ENCODE measurements at places on chromosomes 3 and 15. TPM values are rescaled to one million over a fixed set of nuclear protein-coding genes. Genes with fewer than 3 reads are reported as not detected.
A peak's percentile ranks its signal among the peaks of the same experiment; 100 is the strongest.

DNA sequence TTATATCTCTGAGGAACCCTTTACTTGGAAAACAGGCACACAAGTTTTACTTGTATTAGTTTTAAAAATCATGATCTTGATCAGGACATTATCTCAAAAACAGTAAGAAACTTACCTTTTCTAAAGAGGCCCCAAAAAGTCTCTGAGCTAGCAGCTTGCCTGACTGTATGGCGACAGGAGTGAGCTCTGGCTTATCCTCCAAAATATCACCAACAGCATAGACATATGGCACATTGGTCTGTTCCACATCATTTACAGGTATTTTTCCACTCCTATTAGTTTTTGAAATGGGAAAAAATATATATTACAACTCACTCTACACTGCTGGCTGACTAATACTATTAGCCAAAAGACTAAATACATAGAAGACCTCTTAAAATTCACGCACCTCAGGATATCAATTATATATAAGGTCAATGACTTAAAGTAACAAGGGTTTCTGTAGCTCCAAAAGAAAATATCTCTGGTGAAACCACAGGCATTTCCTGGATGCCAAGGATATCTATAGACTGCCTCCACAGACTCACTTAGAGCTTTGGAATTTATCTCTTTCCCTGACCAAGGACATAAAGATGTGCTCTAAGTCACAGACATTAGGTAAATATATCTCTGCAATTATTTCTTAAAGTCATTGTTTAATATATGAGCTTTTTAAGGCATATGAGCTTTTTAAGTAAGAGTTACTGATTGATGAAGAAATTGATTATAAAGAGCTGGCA lies 33.1 kb downstream of the TXNRD3 start:
- DNase-seq = peak; percentile 20

- no peak for DNase-seq
These were observed 131.6 kb downstream of the C3orf70 start for GRCh38 chr3:185021256-185021655.

GRCh38 chr3:23829242-23829934 lies 23.6 kb downstream of the UBE2E1 start:
- no peak for DNase-seq

DNA sequence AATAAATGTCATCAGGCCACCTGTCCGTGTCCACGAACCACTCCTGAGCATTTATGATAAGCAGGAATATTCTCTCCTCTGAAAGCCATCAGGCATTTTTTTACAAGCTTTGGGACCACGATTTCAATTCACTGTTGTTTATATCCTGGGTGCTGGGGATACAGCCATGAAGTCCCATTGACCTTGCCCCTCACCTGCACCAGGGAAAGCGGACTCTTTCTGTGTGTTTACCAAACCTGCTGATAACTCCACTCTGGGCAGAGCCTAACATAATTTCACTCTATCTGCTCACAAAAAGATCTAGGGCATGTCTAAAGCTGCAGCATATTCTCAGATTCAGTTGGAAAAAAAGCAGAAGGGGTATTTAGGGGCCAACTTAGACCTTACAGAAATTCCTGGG lies 4.8 kb downstream of the DNASE1L3 start:
- DNase-seq = no peak

- DNase-seq = no peak
These were observed 283.9 kb downstream of the RORA start for GRCh38 chr15:60945196-60945595.

The LRRK1 gene
- 11.8 TPM for total RNA-seq

The TNFAIP8L3 gene
- 3.6 TPM for total RNA-seq

The MORC1 gene
- total RNA-seq = not detected

DNA sequence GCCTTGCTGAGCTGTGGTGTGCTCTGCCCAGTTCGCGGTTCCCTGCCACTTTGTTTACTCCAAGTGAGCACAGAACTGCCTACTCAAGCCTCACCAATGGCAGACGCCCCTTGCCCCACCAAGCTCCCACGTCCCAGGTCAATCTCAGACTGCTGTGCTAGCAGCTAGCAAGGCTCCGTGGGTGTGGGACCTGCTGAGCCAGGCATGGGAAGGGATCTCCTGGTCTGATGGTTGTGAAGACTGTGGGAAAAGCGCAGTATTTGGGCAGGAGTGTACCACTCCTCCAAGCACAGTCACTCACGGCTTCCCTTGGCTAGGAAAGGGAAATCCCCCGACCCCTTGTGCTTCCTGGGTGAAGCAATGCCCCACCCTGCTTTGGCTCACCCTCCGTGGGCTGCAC lies 45.0 kb downstream of the SLC12A6 start:
- DNase-seq = no peak

DNA sequence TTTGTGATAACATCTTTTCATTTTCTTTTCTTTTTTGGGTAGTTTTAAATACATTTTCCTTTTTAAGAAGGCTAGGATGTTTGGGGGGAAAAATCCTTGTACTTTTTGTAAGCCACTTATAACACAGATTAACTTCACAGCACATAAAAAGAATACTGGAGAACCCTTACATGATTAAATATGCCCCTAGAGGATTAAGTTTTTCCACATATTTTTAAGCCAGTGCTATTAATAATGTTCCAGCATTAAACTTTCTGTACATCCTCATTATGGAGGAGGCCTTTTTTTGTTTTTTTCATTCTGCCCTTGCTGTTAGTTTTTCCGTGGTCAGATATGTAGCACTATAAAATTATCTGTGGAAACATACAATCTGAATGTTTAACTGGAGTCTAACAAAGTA lies 147.9 kb downstream of the ATG7 start:
- no peak for DNase-seq

DNA sequence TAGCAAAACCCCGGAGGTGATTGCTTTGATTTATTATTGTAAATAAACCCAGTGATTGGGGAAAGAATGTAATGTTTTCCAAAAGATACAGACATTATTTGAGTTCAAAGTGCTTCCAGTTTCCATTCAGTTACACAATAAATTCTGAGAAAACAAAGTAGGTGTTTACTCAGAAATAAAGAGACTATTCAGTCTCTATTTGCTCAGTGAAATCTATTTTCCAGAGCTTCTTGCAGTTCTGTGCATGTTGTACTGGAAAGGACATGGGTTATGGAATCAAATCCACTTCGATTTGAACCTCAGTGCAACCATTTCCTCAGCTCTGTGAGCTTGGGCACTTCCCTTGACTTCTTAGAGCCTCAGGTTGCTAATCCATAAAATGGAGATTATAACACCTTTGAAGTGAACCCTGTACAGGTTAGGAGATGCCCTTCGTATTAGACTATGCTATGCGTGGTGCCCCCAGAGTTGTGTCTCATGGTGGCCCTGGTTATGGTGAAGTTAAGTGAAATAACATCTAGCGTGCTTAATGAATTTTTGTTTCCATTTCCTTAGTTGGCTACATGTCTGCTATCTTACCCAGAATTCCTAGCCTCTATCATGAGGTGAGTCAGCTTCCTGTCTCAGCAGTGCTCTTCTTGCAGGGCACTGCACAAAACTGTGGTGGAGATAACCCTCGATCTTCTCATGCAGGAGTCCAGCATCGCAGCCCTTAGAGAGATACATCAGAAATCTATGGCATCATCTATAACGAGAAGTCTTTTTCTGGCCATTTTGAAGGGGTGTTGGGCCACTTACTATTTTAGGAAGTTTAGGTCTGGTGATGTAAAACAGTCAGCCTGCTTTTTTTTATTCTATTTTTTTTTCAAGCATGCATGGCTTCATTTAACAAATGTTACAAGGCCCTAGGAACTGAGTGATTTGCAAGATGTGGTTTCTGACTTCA lies 97.7 kb downstream of the RPL39L start:
- DNase-seq = no peak

The CEP19 gene
- total RNA-seq = 1.7 TPM

- DNase-seq = peak; percentile 30
These were observed 118.8 kb upstream of the DAZL start for GRCh38 chr3:16723978-16724377.

- no peak for DNase-seq
These were observed 687.0 kb downstream of the NTRK3 start for GRCh38 chr15:87569581-87569980.

The CIB2 gene
- total RNA-seq = 5.4 TPM

GRCh38 chr15:50778086-50778485 lies 12.6 kb upstream of the SPPL2A start:
- DNase-seq = no peak

DNA sequence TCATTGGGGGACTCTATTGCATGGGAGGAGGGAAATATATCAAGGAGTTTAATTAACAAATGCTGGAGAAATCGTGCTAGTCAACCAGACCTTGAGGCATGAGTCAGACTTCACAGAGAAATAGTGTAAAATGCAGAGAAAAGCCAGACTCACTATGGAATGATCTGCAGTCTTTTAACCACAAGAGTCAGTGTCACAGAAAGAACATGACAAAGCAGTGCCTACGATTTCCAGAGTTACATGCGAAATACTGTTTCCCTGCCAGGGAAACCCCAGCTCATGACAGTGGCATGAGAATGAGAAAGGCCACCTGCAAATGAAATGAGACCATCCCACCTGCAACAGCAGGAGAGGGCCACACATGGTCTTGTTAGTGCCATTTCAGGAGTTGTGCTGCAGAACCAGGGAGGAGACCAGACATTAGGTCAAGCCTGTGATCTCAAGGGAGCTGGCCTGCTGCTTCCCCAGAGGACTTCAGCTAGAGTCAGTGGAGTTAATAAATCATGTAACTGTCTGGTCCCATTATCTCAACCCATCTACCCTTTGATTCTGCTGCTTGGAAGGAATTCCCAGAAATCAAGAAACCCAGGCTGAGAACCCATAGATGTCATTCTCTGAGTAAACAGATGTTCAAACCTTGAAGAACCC lies 79.0 kb downstream of the ERC2 start:
- no peak for DNase-seq

DNA sequence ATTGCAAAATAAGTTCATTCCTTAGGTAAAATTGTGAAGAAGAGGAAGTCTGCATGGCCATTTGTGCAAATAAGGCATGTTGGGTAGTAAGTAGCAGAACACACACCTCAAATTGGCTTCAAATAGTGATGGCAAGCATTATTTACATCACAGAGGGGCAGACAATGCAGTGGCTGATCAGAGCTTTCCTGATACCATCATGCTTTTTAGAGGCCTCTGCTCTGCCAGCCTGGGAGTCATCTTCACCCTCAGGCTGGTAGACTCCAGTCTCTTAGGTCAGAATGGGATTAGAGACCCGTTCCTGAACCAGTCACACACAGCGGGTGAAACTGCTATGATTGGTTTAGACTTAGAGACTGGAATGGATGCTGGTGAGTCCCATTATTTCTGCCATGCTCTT lies 396.0 kb upstream of the MCTP2 start:
- no peak for DNase-seq

- DNase-seq = no peak
These were observed 76.8 kb downstream of the C3orf85 start for GRCh38 chr3:109213321-109213720.

The RHCG gene
- 0.89 TPM for total RNA-seq

DNA sequence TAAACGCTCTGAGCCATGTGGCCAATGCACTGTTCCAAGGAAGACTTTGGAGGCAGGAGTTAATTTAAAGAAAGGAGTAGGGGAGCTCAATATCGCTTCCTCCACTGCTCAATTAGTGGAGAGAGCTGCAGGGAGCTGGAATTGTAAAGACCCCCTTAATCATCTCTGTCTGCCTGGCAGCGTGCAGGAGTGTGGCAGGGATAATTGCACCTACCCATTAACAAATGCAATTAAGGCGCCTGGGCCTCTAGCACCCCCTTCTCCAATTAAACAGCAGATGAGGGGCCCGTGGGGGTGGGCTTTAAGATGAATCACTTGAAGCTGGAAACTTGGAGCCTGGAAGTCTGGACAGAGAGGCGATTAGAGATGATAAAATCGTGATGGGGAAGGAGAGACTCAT lies 61.7 kb upstream of the GLCE start:
- no peak for DNase-seq

GRCh38 chr3:52723935-52724334 lies 18.0 kb downstream of the SPCS1 start:
- no peak for DNase-seq

GRCh38 chr15:101489237-101489598 lies 289 bp downstream of the PCSK6 start:
- no peak for DNase-seq

DNA sequence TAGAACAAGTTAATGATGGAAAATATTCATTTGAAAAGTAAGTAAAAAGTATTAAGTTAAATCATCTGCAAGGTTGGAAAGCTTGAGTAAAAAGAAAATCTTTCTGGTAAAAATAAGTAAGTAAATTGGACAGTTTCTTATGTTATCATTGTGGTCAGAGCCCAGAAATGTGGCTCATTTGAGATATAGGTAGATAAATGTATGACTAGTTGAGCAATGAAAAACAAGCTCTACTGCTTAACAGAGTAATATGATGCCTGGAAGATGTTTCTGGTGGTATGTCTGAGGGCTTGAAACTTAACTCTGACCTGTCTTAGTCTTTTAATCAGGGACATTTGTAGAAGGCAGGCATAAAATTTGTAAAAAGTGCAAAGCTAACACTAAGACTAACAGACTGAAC lies 444.0 kb downstream of the MFSD1 start:
- no peak for DNase-seq

The TGM4 gene
- 0.91 TPM for total RNA-seq

GRCh38 chr3:157369727-157370421 lies 66.8 kb upstream of the PTX3 start:
- no peak for DNase-seq

- no peak for DNase-seq
These were observed 10.5 kb downstream of the FBXL2 start for GRCh38 chr3:33287672-33288282.

DNA sequence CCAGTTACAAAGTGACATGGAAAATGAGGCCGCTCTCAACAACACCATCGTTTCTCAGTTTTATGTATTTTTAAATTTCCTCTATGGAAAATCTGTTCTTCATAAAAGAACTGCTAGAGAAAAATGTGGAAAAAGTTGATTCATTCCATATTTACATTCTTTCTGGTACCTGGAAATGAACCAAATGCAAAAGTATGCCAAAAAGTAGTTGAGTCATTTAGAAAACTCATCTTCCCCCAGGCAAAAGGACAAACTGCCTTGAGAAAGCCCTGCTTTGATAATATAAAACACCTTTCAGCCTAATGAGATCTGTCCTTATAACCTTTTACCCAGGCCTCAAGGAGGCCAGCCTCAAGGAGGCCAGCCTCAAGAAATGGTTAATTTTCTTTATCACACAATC lies 283.0 kb upstream of the VEPH1 start:
- peak; percentile 81 for DNase-seq

DNA sequence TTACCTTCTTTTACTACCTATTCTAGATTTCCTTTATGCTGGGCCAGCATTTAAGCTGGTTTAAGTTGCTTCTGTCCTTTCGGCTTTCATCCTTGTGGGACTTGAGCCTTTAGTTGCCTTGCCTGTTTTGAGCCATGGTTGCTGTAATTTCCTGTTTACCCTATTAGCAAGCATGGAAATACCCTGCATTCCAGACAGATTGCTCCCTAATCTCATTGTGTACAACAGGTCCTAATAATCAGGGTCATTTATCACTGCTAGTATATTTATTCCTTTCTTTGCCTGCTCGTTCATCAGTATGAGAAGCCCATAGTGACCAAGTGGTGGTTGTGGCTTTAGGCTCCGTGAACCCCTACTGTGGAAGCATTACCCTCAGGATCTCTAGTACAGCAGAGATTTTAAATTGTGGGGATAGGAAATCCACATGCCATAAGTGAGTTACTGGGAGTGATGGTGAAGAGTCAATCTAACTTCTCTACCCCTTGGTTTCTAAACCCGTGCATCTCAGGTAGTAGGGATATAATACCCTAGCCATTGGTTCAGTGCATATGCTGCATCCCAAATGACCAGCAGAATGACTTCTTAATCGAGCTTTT lies 31.9 kb downstream of the NCK1 start:
- DNase-seq = peak; percentile 81

The RASGRF1 gene
- 0.86 TPM for total RNA-seq

- no peak for DNase-seq
These were observed 636 bp upstream of the EIF1B start for GRCh38 chr3:40308725-40309417.

Data from mammary epithelial cell (primary cell).